ENCODE measurements at places on chromosomes 2 and 18.

GRCh38 chr2:145025382-145025781, 505.5 kb upstream of the ZEB2 start:
- no peak for DNase-seq

DNA sequence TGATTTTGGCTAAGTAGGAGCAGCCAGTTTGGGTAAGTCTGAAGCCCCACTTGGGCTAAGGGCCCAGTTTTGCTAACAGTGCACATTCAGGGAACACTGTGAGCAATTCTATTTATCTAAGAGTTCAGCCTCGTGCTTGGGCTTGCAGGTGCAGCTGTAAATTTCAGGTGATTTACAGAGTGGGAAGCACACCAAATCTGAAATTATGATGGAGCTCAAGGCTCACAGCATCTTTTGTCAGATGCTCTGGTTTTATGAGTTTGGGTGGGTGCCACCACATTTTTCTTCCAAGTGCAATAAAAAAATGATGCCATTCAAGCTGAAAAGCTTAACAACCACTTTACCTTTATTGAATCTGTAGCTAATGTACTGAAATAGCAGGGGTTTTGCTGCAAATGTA, 671.2 kb downstream of the LRRTM4 start:
- DNase-seq, result no peak

GRCh38 chr2:33442528-33443079, 33.8 kb upstream of the RASGRP3 start:
- DNase-seq, result no peak

GRCh38 chr18:75205514-75206132, 3.3 kb downstream of the PTGR3 start:
- no peak for DNase-seq

- no peak for DNase-seq
These were observed 141.9 kb downstream of the ANKRD44 start for GRCh38 chr2:197168705-197169104.
